ENCODE measurements at places on chromosomes 6 and 20.

DNA sequence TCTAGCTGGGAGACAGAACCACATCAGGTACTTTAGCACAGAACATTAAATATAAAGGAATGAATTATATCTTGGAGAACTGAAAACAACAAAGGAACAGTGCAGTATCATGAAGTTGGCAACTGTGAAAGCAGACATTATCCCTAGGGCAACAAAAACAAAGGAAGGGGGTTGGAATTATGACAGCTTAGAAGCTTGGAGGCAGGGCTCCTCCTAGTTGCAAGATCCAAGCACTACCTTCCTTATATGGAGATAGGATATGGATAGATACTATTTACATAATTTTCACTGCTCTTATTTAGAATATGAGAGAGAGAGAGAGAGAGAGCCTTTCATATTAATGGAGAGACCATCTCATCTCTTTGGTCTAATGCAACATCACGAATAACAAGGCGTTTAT, 27.0 kb downstream of the TMEM14A start:
- DNase-seq: no peak

DNA sequence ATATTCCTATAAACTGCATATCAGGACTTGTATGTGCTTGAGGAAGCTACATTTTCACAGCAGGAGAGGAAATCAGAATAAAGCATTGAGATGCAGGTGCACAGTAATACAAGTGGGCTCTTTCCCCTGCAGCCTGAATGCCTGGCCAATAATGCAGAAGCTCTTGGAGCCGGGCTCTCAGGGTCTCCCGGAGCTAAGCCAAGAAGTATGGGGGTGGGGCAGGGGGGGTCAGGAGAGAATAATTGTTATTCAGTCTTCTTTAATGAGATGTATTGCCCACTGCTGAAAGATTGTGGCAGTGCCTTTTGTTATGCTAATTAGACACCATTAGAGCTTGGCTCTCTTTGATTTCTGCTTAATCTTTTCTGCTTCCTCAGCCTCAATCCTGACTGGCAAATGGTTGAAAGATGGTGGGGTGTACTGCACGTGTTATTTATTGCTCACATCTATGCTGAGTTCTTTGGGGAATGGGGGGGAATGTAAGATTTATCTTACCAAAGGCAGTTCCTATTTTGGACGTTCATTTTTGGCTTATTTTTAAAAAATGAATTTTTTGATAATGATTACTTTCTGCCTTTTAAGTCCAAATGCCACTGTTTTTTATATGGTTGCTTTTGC, 407.6 kb upstream of the SOX4 start:
- DNase-seq: no peak

DNA sequence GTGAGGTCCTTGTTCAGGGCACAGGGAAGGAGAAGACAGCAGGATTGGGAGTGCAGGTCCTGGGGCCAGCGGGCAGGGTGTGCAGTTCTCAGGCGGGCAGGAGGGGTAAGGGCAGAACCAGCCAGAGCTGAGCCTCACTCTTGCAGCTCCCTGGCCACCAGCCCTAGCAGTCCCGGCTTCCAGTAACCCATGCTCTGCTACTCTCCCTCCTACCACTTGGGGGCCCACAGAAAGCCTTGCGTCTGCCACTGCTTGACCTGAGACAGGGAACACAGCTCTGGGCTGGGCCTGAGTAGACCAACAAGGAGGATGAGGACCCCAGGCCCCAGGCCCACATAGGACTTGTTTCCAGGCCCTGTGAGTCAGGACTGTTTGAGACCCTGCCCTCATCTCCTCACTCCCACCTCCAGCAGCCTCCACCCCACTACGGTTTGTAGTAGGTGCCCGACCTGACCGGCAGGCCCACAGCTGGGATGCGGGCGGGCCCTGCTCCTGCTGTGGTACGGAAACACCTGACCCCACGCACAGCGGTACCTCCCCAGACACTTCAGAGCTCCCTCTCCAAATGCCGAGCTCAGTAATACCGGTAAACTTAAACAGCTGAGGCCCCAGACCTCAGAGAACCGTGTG, 39.2 kb downstream of the KCNK5 start:
- no peak for DNase-seq

GRCh38 chr6:166308033-166308768, at the start of gene PRR18:
PRR18 (minus strand) TSS chr6:166308392; CDS start chr6:166308142, 250 bp downstream.
- DNase-seq: no peak

DNA sequence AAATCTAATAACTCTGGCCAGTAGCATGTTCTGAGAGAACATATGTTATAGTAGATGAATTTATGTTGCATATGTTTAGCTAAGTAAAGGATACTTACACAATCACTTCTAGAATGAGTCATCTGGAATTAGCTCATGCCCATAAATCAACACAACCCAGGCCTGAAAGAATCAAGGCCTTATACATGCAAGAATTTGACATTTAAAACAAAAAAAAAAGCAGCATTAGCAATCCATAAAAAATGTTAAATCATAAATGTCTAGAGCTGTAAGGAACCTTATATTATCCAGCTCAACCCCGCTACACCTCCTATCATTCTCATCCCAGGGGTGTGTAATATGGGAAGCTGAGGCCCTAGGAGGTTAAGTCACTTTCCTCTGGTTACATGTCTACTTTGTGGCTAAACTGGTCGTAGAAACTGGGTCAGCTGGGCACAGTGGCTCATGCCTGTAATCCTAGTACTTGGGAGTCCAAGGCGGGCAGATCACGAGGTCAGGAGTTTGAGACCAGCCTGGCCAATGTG, 105.2 kb upstream of the CARMIL1 start:
- DNase-seq: no peak

GRCh38 chr6:14660806-14661579, 543.4 kb downstream of the CD83 start:
- DNase-seq: no peak

Measured in left renal pelvis (tissue), 4 donors.